ENCODE measurements at places on chromosomes 3 and 15. TPM values are rescaled to one million over a fixed set of nuclear protein-coding genes. Genes with fewer than 3 reads are reported as not detected.
A peak's percentile ranks its signal among the peaks of the same experiment; 100 is the strongest.

The TNFAIP8L3 gene
- total RNA-seq: not detected

- no peak for DNase-seq
- peaks cover 38% of the 10 kb centered on the region for H3K4me1 ChIP-seq
- no peaks in the 10 kb centered on the region for H3K36me3 ChIP-seq
- no peak overlapping the region for H3K4me3 ChIP-seq
Observed at GRCh38 chr15:57223345-57223744, 153.0 kb upstream of the CGNL1 start.

GRCh38 chr3:127419182-127419581, 131.3 kb upstream of the PRR20G start:
- peaks cover 69% of the 10 kb centered on the region for H3K4me1 ChIP-seq
- H3K27me3 ChIP-seq: no peaks in the 10 kb centered on the region
- no peak overlapping the region for H3K4me3 ChIP-seq
- peak; percentile 44 for DNase-seq
- H3K27ac ChIP-seq: no peak overlapping the region

DNA sequence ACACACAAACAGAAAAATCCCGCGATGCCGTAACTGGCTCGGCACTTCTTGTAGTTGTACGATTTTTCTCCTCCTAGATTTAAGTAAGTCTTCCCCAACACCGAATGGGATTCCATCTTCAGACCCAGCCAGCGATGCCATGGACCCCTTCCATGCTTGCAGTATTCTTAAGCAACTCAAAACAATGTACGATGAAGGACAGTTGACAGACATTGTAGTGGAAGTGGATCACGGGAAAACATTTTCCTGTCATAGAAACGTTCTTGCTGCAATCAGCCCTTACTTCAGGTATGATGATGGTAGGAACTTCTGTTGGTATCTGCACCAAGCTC, 763 bp downstream of the KBTBD8 start:
- no peak for DNase-seq
- no peaks in the 10 kb centered on the region for H3K4me1 ChIP-seq
- H3K36me3 ChIP-seq: no peaks in the 10 kb centered on the region
- peaks cover 13% of the 10 kb centered on the region for H3K27me3 ChIP-seq
- H3K4me3 ChIP-seq: peak overlapping the region; percentile 66

- DNase-seq: no peak
- H3K4me1 ChIP-seq: no peaks in the 10 kb centered on the region
- H3K4me3 ChIP-seq: no peak overlapping the region
- H3K36me3 ChIP-seq: no peaks in the 10 kb centered on the region
Observed at GRCh38 chr3:153221748-153222162, 59.7 kb downstream of the RAP2B start.

DNA sequence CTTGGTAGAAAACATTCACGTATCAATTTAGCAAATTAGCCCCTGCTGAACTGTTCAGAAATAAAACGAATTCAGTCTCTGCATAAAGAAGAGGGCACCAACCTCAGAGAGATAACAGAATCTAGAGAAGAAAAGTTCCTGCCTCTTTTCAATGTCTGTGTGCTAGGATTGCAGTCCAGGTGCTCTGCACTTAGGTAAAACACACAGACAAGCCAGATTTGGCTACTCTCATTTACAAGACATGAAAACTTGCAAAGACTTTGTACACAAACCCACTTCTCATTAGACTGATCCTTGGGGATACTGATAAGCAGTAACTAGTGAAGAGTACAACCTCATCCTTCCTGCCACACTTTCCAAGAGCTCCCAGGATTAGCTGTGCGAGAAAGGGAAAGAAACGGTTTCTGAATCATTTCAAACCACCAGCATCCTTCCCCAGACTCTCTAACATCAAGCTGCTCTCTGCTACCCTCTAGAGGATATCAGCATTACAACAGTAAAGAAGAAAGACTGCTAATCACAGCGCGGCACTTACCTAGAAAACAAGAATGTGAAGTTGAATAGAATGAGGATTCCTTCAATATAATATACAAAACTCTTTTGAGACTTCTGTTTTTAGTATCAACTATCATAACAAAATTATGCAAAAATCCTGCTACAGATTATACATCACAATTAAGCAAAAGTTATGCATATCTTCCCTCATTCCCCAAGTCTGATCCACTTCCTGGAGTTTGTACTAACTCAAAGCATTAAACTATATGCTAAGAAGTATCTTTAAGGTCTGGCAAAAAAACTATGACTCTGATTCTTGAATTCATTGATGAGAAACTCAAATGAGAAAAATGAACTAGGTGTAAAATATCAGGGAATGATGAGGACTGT, 306.4 kb downstream of the MAGI1 start:
- no peaks in the 10 kb centered on the region for H3K36me3 ChIP-seq
- no peak overlapping the region for H3K4me3 ChIP-seq
- peaks cover 21% of the 10 kb centered on the region for H3K4me1 ChIP-seq
- H3K27me3 ChIP-seq: no peaks in the 10 kb centered on the region

GRCh38 chr3:98780343-98780742, 17.2 kb downstream of the ST3GAL6 start:
- no peak for DNase-seq
- no peaks in the 10 kb centered on the region for H3K27me3 ChIP-seq
- H3K27ac ChIP-seq: no peak overlapping the region
- no peak overlapping the region for H3K4me3 ChIP-seq
- H3K36me3 ChIP-seq: no peaks in the 10 kb centered on the region

The TIPIN gene
- 28.9 TPM for total RNA-seq

The HCLS1 gene
- not detected for total RNA-seq

DNA sequence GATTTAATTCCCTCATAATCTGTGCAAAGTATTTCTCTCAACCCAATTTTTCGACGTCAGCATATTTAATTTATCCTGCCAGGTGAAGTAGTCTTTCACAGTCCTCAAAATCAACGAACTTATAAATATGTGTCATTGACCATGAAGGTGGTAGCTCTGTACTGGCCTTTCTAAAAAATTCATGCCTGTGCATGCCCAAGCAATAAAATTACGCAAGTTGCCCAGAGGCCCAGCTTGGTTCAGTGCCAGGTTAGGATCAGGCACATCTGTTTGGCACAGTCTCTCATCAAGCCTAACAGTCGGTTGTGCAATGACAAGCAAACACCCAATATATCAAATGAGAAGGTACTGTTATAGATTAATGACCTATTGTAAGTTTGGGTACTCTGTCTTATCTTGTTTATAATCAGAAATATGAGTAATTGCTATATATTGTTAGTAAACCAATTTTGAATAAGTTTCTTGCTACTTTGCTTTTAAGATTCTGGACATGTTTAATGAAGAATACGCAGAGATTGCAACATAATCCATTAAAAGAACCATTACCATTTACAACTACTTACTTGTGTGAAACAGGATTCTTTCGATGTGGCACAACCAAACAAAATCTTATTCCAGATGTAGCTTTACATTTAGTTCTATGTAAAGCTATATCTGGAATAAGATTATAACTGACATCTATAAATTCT, 159.0 kb upstream of the IL12A start:
- no peaks in the 10 kb centered on the region for H3K27me3 ChIP-seq
- H3K4me1 ChIP-seq: no peaks in the 10 kb centered on the region

The ADAMTS9 gene
- total RNA-seq: 32.1 TPM

- DNase-seq: no peak
- no peak overlapping the region for H3K4me3 ChIP-seq
- H3K36me3 ChIP-seq: no peaks in the 10 kb centered on the region
- H3K27me3 ChIP-seq: peaks cover 100% of the 10 kb centered on the region
- H3K27ac ChIP-seq: no peak overlapping the region
- H3K4me1 ChIP-seq: no peaks in the 10 kb centered on the region
Observed at GRCh38 chr15:45391746-45392583, 13.6 kb upstream of the GATM start.

The EPHB3 gene
- 2.3 TPM for total RNA-seq

DNA sequence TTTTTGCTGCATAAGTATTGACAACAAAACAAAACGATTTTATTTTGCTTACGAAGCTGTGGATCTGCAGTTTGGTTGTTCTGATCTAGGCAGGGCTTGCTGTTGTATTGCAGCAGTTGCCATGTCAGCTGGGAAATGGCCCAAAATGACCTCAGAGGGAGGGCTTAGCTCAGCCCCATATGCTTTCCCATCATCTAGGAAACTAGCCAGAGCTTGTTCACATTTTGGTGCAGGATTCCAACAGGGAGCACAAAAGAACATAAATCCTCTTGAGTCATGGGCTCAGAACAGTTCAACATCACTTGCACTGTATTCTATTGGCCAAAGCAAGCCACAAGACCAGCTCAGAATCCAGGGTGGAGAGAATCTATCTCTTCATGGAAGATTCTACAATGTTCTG, 42.2 kb upstream of the ROBO2 start:
- no peak overlapping the region for H3K27ac ChIP-seq
- H3K36me3 ChIP-seq: no peaks in the 10 kb centered on the region
- no peaks in the 10 kb centered on the region for H3K27me3 ChIP-seq
- no peak overlapping the region for H3K4me3 ChIP-seq
- DNase-seq: no peak
- H3K4me1 ChIP-seq: no peaks in the 10 kb centered on the region

The FHIT gene
- 3.2 TPM for total RNA-seq

DNA sequence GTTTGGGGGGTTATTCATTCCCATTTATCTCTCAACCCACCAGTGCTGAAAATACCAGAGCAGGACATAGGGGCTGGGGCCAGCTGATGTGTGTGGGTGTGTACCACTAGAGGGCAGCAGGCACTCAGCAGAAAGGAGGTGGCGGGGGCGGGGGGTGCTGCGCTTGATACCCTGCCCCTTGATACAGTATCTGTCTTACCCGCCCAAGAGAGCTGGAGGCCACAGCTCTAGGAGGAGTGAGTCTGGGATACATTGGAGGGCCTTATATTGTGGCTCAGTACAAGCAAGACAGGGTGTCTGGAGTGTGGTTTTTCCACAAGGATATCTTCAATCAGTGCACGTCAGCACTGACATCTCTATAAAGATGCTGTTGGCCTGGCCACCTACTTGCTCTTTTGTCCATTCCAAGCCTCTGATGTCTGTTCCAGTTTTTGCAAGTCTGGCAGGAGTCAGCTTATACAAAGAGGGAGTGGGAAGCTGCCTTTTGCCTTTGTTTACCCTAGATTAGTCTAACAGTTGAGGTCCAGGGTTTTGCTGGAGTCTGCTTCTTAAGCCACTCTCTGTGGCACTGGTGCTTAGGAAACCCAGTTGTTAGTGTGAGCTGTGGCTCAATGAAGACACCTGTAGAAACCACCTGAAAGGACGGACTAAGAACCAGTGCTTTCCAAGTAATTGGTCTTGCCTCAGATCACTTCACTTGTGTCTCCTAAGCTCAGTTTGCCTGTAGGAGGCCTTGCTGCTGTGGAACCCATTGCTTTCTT, 1.5 kb upstream of the RBM15B start:
- peaks cover 38% of the 10 kb centered on the region for H3K4me1 ChIP-seq
- H3K36me3 ChIP-seq: peaks cover 14% of the 10 kb centered on the region
- no peaks in the 10 kb centered on the region for H3K27me3 ChIP-seq
- no peak overlapping the region for H3K4me3 ChIP-seq
- no peak overlapping the region for H3K27ac ChIP-seq
- peak; percentile 81 for DNase-seq

GRCh38 chr15:43648649-43649429, at the start of gene CATSPER2:
Gene CATSPER2 (minus strand): TSS chr15:43648844. CDS start chr15:43648061, 783 bp downstream.
- DNase-seq: no peak
- H3K27me3 ChIP-seq: no peaks in the 10 kb centered on the region
- no peaks in the 10 kb centered on the region for H3K4me1 ChIP-seq
- no peaks in the 10 kb centered on the region for H3K36me3 ChIP-seq
- no peak within 1 kb of the TSS for H3K4me3 ChIP-seq
- no peak within 1 kb of the TSS for H3K27ac ChIP-seq

- H3K4me1 ChIP-seq: peaks cover 2% of the 10 kb centered on the region
- H3K27me3 ChIP-seq: no peaks in the 10 kb centered on the region
- no peak overlapping the region for H3K4me3 ChIP-seq
Observed at GRCh38 chr15:65806397-65806796, 14.3 kb upstream of the DENND4A start.

The ZPLD1 gene
- total RNA-seq: 0.31 TPM

The MB21D2 gene
- total RNA-seq: 15.1 TPM

GRCh38 chr3:33122991-33123390, 9.2 kb downstream of the CRTAP start:
- no peak for DNase-seq
- H3K27ac ChIP-seq: no peak overlapping the region
- H3K27me3 ChIP-seq: no peaks in the 10 kb centered on the region
- H3K36me3 ChIP-seq: no peaks in the 10 kb centered on the region
- no peak overlapping the region for H3K4me3 ChIP-seq

DNA sequence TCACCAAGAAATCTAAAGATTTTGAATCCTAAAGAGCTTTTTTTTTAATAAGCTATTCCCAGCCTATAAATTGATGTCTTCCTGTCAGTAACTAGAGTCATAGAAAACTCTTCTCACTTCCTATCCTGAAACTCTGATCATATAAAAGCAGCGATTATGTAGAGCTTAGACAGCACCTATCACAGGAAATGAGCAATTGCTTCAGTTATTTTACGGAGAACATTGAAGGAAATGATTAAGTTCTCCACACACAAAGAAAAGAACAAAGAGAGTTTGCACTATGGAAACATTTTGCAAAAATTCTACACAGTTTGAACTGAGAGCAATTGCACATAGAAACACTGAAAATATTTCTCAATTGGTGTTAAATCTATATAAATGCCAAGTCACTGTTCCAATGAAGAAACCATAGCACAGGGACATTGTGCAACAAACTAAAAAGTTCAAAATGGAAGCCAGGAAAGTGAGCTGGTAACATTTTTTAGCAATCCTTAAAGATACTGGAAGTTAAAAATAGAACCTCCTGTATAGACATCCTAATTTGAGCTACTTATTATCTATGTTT, 291.5 kb upstream of the ARHGEF26 start:
- H3K27me3 ChIP-seq: no peaks in the 10 kb centered on the region
- H3K36me3 ChIP-seq: no peaks in the 10 kb centered on the region
- DNase-seq: no peak
- no peak overlapping the region for H3K4me3 ChIP-seq
- H3K27ac ChIP-seq: no peak overlapping the region
- H3K4me1 ChIP-seq: no peaks in the 10 kb centered on the region

The GNAT1 gene
- total RNA-seq: not detected

GRCh38 chr3:154967090-154967489, 113.0 kb upstream of the MME start:
- no peak overlapping the region for H3K4me3 ChIP-seq
- DNase-seq: no peak
- H3K27me3 ChIP-seq: no peaks in the 10 kb centered on the region
- no peak overlapping the region for H3K27ac ChIP-seq
- H3K4me1 ChIP-seq: no peaks in the 10 kb centered on the region

DNA sequence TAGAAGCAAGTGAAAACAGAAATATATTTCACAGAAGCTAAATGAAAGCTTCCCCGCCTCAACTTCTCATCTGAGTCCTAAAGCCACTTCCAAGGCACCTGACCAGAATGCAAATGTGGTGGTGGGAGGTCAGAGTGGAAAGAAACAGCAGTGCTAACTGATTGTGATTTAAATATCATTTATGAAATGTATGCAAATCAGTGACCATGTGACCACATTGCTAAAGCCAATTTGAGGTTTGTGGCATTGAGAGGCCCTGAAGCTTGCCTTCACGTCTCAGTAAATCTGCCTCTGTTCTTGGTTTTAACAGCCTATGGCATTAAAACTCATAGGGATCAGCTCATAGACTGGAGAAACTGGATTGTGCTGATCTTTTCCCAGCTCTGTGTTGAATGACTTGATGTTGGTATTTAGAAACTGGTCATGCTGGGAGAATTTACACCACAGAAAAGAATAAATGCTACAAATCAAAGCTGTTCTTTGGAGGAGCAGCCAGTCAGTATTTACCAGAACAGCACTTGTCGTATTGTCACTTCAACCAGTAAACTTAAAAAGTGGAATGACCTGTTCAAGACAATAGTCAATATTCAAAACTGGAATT, 481.4 kb upstream of the ALCAM start:
- no peak overlapping the region for H3K27ac ChIP-seq
- H3K27me3 ChIP-seq: no peaks in the 10 kb centered on the region
- no peaks in the 10 kb centered on the region for H3K4me1 ChIP-seq
- no peaks in the 10 kb centered on the region for H3K36me3 ChIP-seq

Data from neural progenitor cell (in vitro differentiated cells).